Activated CD4-positive, CD25-positive, alpha-beta regulatory T cell (primary cell): ENCODE measurements at places on chromosomes 2 and 18.

- no peak for DNase-seq
Observed at GRCh38 chr2:205660521-205661124, 21.7 kb upstream of the NRP2 start.

- DNase-seq, result no peak
Observed at GRCh38 chr2:174436351-174436750, 40.8 kb downstream of the SCRN3 start.

GRCh38 chr2:182870227-182870626, 3.8 kb upstream of the FRZB start:
- no peak for DNase-seq

GRCh38 chr2:180730976-180731375, 249.4 kb upstream of the UBE2E3 start:
- DNase-seq, result no peak

GRCh38 chr2:111094691-111095090, 26.0 kb upstream of the BCL2L11 start:
- no peak for DNase-seq

DNA sequence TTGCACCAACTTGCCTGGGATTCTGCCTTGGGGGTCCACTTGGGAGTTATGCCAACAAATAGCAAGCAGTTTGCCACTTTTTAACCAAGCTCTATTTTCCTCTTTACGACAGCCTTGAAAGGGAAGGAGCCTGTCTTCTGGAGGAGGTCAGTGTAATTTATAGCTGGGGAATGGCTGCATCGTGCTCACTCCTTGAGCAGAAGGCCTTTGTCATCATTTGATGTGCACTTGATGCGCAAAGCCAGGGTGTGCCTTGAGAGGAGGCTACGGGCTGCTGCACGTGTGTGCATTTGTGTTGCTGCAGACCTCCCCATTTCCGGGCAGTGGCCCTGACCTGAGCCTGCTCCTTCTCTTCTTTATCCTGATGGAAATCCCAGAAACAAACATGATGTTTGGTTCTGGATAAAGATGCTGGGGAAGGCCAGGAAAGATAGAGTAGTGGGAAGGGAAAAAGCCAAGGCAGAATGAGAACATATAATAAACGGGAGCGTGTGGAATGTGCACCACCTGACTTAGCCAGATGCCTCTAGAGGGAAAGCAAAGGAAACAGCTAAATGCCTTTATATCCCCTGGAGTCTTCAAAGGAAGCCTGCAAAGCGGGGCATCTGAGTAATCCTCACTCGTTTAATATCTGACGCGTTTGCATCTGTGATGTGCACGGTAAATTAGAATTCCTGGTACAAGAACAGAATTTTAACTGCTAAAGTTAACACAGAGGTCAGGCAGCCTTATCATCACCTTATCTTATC, 68.3 kb upstream of the ZNF521 start:
- no peak for DNase-seq

GRCh38 chr2:102520801-102521200, 47.8 kb downstream of the SLC9A4 start:
- DNase-seq, result no peak

- DNase-seq, result no peak
Observed at GRCh38 chr18:3615374-3615985, 165.5 kb downstream of the TGIF1 start.

DNA sequence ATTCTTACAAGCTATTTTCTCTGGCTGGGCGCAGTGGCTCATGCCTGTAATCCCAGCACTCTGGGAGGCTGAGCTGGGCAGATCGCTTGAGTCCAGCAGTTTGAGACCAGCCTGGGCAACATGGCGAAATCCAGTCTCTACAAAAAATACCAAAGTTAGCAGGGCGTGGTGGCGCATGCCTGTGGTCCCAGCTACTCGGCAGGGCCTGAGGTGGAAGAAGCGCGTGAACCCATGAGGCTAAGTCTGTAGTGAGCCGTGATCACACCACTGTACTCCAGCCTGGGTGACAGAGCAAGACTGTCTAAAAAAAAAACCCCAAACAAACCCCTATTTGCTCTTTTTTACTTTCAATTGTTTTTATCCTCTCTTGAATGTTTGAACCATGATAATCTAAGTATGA, 37.0 kb downstream of the PPP4R1 start:
- no peak for DNase-seq

- DNase-seq, result no peak
Observed at GRCh38 chr2:1687254-1687653, 57.1 kb downstream of the PXDN start.
